Lower lobe of right lung (tissue), 2 donors: ENCODE measurements at places on chromosomes 16 and 17.

GRCh38 chr17:27496437-27496943, 40.2 kb downstream of the KSR1 start:
- no peak for DNase-seq

DNA sequence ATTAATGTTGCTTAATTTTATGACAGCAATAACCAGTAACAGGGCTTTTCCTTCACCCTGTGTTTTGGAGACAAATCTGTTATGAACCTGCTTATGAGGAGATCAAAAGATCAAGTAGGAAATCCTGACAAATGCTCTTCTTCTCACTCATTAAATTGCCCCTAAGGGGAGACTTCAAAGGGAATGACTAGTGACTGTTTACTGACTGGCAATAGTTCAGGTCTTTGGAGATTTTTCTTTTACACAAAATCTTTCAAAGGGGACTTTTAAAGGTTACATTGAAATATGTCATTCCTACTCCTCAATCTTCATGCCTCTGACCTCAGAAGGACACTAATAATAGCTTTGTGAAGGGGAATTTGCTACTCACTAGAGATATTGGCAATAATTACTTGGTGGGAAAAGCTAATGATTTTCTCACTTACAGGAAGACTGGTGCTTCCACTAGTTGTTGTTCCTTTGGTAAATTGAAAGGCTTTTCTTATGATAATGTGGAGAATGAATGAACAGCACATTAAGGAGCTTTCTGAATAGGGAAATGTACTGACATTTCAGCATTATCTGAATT, 292.9 kb upstream of the CA10 start:
- DNase-seq, result no peak

GRCh38 chr17:33968350-33969044, 286.6 kb upstream of the CCL2 start:
- DNase-seq, result no peak

- no peak for DNase-seq
Observed at GRCh38 chr16:49378238-49378637, 4.6 kb downstream of the C16orf78 start.

- DNase-seq, result no peak
Observed at GRCh38 chr17:27538156-27538955, 82.1 kb downstream of the KSR1 start.

- DNase-seq, result peak; percentile 72
Observed at GRCh38 chr17:76524598-76525512, 12.7 kb downstream of the CYGB start.

GRCh38 chr16:19601083-19601976, 45.8 kb downstream of the VPS35L start:
- no peak for DNase-seq

GRCh38 chr17:81519284-81520020, 6.9 kb upstream of the ACTG1 start:
- peak; percentile 84 for DNase-seq

- no peak for DNase-seq
Observed at GRCh38 chr16:58155839-58156238, 26.7 kb upstream of the CFAP20 start.

DNA sequence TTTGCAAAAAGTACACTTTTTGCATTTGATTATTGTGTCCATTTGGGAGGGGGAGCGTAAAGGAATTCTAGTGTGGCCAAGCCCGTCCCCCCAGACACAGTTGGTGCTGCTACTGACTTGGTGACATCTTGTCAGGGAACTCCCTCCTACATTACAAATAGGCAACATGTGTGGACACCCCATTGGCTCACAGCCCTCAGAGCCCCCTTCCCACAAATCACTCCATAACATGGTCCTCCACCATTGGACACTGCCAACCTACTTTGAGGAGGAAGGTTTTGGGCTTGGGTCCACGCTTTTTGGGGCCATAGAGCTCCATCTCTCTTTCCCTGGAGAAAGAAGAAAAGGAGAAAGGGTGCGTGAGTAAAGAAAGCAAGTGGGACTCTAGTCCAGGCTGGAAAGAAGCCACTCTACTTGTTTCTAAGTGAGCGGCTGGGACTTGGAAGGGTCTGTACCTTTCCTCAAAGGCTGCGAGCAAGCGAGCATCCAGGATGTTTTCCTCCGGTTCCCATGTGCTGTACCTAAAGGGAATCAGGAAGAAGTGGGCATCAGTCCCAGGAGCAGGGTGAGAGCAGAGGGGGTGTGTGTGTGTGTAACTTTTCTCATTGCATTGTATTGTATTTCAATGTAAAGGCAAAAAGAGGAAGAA, 958 bp downstream of the CBX8 start:
- DNase-seq, result no peak

GRCh38 chr17:17196776-17197175, 9.4 kb downstream of the PLD6 start:
- no peak for DNase-seq

DNA sequence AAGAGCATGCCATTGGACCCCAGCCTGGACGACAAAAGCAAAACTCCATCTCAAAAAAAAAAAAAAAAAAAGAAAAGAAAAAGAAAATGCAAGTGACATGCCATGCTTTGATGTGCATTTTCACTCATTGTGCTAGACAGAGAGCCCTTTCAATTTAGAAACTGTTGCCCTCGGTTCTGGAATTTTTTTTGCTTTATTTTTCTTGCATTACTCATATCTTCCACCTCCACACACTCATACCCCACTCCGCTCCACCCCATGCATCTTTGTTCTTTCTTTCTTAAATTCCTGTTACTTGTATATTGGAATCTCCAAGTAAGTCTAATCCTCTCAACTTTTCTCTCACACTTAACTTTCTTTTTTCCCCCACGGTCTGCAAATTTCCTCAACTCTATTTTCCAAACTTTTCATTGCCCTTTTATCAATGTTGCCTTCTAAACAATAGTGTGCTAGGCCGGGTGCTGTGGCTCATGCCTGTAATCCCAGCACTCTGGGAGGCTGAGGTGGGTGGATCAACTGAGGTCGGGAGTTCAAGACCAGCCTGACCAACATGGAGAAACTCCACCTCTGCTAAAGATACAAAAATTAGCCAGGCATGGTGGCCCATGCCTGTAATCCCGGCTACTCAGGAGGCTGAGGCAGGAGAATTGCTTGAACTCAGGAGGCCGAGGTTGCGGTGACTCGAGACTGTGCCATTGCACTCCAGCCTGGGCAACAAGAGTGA, 16.8 kb upstream of the SUZ12 start:
- DNase-seq, result no peak

DNA sequence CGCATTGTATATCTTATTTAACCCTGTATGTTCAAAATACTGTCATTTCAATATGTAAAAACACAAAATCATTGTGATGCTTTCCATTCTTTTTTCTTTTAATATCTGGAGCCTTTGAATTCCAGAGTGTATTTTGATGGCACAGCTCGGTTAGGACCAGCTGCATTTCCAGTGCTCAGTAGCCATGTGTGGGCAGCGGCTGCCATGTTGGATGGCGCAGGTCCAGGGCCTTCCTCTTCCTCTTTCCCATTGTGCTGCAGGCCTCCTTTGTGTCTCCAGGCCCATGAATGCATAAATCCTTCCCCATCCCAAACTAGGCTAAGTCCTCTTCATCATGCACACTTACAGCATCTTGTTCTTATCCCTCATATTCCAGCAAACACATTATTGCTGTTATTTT, 13.0 kb downstream of the IRX3 start:
- DNase-seq, result no peak
